Tongue (tissue), 3 donors: ENCODE measurements at places on chromosomes 4 and X.
A peak's percentile ranks its signal among the peaks of the same experiment; 100 is the strongest.

DNA sequence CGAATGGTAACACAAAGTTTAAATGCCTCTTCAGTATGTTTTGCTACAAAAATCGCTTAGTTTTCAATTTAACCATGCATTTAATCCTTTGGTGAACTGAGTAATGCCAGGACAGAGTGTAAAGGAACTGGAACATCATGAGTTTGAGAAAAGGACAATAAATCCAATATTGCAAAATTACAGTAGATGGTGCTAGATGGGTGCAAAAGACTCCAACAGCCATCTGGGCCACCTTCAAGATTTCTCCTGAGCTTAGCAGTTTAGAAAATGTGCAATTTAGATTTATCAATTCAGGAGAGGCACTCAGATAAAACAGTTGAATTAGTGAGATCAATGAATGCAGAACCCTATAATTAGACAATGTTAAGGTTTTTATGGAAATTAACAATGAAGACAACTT is 33.2 kb upstream of the MID1IP1 start:
- peak; percentile 36 for DNase-seq

DNA sequence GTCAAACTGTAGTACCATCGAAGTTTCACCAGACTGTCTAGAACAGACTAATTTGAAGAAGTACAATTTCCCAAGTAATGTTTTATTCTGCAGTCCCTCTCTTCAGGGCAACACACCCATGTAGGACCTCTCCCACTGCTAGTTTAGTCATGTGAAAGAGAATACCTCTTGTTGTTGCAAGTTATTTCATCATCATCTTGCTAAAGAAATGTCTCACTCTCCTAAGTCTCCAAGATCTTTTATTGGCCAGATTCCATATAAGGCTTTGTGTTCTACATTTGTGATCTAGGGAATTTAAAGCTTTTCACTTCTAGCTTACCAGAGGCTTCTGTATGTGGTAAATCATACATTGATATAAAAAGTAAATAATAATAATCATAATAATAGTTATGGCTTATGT is 745.3 kb upstream of the MAGEB2 start:
- DNase-seq, result no peak

- no peak for DNase-seq
Observed at GRCh38 chrX:134761788-134762187, 103.5 kb upstream of the PLAC1 start.

GRCh38 chr4:26298198-26298947 is 22.4 kb upstream of the RBPJ start:
- DNase-seq, result peak; percentile 49

- no peak for DNase-seq
Observed at GRCh38 chr4:86592553-86593249, 1.4 kb upstream of the PTPN13 start.

DNA sequence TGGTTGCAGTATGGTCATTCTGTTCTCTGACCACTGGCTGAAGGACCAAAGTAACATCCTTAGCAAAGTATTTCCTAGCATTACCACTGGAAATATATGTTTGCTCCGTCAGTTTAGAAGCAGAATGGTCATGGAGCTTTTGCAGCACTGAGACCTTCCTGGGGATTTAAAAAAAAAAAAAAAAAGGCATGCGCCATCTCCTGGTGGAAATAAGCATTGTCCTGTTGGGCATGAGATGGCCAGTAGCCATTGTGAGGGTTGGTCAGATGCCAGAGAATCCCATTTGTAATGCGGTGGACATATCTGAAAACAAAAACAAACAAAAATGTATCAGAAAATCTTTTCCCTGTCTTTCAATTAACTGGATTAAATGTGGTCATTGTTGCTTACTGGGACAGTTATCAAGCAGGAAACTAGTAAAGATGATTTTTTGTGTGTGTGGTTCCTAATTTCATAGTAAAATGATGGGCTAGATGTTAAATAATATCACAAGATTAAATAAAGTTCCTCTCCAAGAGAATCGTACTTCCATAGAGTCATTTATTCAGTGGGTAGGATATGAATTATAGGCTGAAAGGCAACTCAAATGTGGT is 139.6 kb downstream of the SOWAHB start:
- peak; percentile 78 for DNase-seq

DNA sequence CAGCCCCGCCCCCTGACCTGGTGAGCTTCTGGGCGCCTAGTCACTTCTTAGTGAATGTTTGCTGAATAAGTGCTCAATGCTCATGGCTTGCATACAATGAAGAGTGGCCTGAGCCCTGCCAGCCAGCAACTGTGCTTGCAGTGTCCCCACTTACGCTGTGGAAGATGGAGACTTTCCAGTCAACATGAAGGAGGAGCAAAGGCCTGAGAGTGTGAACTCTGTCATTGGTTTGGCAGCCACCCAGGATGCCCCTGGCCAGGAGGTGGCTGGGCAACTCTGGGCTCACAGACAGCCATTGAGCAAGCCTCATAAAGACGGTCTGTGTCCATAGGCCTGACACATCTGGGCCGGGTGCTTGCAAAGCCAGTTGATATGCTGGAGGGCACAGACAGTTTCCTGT is 72.1 kb upstream of the MAMLD1 start:
- DNase-seq, result peak; percentile 7

DNA sequence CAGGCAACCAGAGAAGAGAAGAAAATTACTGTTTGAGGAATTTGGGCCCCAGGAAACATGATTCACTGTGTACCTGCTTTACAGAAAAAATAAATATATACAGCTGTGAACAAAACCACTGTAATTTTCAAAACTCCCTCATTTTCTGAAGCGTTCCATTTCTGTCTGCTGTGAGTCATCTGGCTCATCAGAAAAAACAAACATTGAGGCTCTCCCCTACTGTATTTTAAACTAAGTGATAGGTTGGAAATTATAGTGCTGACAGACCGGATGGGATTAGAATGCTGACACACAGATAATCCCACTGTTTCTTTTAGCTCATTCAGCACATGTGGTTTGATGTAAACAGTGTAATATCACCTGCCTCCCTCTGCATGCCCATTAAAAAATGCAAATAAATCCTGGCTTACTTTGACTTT is 847.0 kb downstream of the TRIML1 start:
- peak; percentile 58 for DNase-seq

DNA sequence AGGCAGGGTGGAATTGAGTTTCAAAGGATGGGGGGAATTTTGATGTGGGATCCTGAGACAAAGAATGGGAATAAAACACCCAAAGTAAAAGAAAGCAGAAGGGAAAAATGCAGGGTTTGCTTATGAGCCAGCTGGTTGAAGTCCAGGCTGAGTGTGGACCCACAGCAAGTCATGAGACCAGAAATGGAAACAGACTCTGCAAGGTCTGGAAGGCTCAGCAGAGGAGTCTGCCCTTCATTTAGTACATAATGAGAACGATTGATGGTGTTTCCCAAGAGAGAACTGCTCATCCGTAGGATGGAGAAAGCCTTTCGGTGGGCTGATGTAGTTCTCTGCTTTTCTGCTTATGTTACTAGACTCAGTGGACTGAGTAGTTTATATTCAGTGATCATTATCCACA is 259.1 kb downstream of the C4orf33 start:
- peak; percentile 45 for DNase-seq

DNA sequence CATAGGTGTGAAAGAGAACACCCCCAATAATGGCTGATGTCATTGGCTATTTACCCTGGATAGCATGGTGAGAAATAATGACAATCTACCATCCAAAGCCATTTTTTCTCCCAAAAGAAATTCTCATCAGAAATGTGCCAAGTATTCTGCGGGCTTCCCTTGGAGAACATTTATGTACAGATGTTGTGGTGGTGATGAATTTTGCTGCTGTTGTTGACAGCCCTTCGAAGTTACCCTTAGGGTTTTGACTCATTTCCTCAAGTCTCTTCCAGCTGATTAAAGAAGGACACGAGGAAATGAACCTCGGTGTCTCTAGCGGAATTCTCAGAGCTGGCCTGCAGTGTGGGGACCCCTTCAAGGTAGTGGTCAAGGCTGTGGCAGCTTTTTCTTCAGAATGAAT is 3.4 kb downstream of the KIT start:
- no peak for DNase-seq

DNA sequence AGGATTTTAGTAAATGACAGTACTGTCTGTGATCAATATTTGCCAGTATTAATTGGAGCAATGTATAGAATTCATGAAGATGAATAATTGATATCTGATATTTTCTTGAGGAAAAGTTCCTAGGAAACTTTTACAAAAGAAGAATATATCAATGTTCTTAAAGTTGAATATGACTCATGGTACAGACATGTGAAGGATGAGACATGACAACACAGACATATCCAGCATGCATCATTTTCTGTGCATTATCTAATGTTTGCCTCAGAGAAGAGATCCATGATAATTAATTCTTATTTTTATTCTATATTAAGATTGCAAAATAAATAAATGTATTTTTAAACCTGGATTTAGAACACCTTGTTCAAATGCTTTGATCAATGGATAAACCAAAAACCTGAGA is 452.9 kb upstream of the EPHA5 start:
- no peak for DNase-seq

- DNase-seq, result no peak
Observed at GRCh38 chr4:74045772-74046171, 7.3 kb upstream of the CXCL3 start.

GRCh38 chr4:125235971-125236370 is 78.8 kb upstream of the FAT4 start:
- DNase-seq, result no peak

- no peak for DNase-seq
Observed at GRCh38 chr4:104416725-104417356, 77.9 kb downstream of the CXXC4 start.

DNA sequence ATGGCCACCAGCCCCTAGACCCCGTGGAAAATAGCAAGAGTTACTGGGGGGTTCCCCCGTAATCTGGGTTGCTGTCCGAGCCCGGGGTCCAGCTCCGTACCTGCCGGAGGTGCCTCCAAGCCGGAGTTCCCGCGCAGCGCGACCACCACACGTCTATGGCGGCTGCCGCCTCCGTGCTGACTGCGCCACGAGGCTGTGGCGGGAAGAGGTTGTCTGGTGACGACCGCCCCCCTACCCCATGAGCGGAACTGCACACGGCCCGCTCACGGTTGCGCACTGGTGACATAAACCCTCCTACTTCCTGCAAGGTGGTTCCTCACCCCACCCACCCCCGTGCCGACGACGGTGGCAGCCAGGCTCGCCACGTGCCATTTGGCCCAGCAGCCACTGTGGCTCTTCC is at the start of gene PNMA5:
Gene PNMA5, minus strand, starts transcription at position 184 of the 400 bp plus-strand sequence. CDS start 2,518 bp downstream, outside the sequence.
- no peak for DNase-seq

GRCh38 chrX:103513476-103514108 is 5.7 kb downstream of the RAB40A start:
- DNase-seq, result peak; percentile 4

DNA sequence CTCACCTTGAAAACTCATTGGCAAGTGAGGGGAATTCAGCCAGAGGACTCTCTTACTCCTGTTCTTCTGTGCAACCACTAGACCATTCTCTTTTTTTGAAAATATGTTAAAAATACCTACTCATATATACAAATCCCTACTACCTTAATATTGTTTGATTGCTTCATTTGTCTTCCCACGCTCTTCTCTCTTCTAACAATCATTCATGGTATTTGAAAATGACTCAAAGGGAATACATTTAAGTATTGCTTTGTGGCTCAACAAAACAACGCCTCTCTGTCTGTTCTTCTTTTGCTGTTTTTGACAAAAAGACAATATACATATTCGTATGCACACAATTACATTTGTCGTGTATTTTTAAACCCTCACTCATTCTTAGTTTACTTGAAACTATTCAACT is 589.4 kb downstream of the ANKRD50 start:
- no peak for DNase-seq

DNA sequence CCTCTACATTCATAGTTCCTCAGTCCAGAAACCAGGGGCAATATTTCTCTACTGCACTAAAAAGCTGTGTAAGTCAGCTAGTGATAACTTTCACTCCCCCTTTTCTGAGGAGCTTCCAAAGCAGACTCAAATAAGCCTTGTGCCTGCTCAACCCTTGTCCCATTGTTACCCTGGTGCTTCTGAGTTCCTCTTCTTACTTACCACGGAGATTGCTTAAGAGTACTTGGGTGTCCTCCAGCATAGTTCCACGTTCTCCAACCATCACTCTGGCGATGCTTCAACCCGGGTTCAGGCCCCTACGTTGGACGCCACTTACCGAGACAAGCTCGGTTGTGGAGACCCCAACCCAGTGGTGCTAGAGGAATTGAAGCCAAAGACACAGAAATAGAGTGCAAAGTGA is 71.6 kb downstream of the ADAM29 start:
- DNase-seq, result no peak

DNA sequence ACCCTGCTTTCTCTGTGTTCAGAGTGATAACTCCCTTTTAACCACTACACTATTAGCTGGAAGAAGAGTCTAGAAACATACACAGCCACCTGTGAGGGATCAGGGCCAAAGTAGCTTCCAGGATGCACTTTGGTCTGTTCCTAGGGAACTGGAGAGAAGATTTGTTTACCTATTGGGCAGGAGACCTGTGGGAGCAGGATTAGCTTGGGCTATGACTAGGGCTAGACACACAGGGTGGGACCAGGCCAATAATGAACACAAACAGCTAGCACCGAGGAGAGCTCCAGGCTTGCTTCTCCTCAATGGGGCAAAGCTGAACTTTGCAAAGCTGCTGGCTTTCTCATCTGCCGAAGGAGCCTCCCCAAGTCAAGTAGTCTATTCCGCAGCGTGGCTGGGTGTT is 24.4 kb upstream of the MAP7D3 start:
- no peak for DNase-seq

DNA sequence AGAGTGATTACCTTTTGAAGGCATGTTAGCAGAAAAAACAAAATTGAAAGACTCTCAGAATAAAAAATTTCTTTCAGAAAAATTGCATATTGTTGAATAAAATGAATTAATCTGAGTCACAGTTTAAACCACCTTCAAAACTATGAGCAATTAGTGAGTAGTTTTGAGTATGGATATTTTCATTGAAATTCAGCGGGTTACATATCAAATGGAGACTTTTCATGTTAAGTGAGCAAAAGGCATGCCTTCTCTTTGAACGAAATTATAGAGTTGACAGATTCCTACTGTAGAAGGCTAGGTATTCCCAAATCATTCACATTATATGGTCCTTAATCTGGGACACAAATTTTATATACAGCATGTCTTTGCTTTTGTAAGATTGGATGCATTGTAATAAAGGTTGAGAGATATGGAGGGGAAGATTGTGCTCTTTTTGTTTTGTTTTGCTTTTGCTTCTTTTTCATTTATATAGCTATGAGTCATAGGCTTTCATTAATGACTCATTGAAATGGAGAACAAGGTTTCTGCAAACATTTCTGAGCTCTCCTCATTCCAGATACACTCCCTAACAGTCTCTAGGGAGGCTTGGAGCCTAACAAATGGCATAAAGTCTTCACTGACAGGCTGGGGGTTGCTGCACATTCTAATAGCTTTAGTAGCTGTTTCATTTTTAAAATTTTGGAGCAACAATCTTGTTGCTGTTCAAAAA is 21.6 kb downstream of the PCDH18 start:
- DNase-seq, result peak; percentile 60

DNA sequence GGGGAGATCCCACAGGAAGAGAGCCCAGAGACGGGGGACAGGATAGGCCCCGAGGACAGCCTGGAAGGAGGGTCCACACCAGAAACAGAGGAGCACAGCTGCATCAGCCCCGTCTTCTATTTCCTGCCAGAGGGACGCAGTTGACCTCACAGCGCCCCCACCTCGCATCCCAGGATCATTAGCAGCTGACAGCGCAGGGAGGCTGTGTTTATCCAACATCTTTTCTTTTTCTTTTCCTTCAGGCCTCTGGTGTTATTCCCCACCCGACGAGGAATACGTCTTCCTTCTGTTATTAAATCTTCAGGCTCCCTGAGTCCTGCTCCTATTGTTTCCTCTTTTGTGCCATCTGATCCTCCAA is 75.4 kb downstream of the DCHS2 start:
- DNase-seq, result peak; percentile 79
